ENCODE measurements at places on chromosomes 1 and 21.
A peak's percentile ranks its signal among the peaks of the same experiment; 100 is the strongest.

- DNase-seq, result no peak
Observed at GRCh38 chr1:66927528-66927927, 2.7 kb downstream of the MIER1 start.

- DNase-seq, result no peak
Observed at GRCh38 chr1:65026235-65026634, 59.9 kb upstream of the JAK1 start.

DNA sequence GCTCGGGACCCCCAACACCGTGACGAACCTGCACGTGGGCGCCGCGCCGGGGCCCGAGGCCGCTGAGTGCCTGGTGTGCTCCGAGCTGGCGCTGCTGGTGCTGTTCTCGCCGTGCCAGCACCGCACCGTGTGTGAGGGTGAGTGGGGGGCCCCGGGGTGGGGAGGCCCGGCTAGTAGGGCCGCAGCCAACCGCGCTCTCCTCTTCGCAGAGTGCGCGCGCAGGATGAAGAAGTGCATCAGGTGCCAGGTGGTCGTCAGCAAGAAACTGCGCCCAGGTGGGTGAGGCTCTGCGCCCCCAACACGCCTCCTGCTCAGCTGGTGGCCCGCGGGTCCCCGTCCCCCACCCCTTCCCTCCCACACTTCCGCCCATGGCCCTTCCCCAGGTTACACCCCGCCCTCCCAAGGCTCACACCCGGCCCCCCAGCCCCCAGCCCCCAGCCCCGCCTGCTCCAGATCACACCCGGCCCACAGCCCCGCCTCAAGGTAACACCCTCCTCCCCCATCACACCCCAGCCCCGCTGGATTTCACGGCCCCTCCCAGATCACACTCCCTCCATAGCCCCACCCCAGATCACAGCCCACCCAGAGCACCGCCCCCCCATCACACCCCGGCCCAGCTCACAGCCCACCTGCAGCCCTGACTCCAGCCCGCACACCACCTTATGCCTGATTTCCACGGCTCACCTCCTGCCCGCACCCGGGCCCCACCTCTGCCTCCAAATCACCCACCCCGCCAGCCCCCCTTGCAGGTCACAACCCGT is 2.4 kb upstream of the MMP23B start:
- peak; percentile 15 for DNase-seq

GRCh38 chr1:181117648-181118449 is 29.3 kb downstream of the IER5 start:
- DNase-seq, result peak; percentile 53

GRCh38 chr1:97071173-97071572 is 349.6 kb downstream of the PTBP2 start:
- DNase-seq, result no peak

DNA sequence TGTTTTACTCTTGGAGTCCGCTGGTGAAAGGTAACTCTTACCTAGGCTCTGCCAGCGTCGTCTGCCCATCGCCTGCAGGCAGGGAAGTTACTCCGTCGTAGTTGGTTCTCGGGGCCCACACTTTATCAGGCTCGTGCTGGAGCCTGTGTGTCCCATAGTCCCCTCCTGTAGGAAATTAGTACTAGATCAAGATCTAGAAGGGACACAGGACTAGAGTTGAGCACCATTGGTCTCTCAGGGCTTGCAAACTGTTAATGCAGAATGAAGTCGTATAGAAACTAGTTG is 940 bp downstream of the SRRM1 start:
- no peak for DNase-seq

All from BE2C (cell line).